T-helper 22 cell (primary cell): ENCODE measurements at places on chromosomes 5 and 9.
A peak's percentile ranks its signal among the peaks of the same experiment; 100 is the strongest.

- DNase-seq: no peak
Observed at GRCh38 chr9:69190863-69191181, 16.7 kb downstream of the TJP2 start.

GRCh38 chr5:135371622-135372232 is 27.3 kb downstream of the MACROH2A1 start:
- no peak for DNase-seq

GRCh38 chr5:76850543-76851145 is 830 bp downstream of the S100Z start:
- no peak for DNase-seq

DNA sequence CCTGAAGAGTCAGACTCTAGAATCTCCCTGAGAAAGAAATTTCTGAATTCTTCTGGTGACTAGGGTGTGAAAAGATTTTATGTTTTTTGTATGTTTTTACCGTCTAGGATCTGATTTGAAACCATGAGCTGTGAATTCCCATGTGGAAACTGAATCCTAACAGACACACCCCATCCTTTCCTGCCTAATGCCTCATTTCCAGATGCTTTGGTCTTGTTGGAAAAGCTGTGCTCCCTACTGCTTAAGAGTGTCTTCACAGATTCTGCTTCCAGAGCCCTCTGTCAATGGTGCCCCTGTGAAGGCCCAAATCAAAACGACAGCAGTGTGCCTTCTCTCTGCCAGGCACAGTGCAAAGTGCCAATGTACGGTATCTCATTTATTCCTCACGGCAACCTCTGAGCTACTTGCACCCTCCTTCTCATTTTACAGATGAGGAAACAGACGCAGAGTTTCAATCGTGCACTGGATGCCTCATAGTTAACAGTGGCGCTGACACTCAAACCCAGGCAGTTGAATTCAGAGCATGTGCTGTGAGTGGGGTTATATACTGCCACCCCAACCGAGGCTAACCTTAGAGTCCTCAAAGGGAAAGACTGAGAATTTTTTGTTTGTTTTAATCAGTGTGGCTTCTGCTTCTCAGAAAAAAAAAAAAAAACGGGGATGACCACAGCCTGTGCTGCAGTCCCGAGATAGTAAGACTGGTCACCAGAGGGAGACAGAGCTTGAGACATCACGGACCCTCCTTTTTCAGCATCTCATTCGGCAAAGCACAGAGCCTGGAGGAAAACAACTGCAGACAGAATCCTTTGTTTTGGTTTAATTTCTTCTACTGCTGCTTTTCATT is 188.4 kb downstream of the SNCAIP start:
- DNase-seq: no peak

DNA sequence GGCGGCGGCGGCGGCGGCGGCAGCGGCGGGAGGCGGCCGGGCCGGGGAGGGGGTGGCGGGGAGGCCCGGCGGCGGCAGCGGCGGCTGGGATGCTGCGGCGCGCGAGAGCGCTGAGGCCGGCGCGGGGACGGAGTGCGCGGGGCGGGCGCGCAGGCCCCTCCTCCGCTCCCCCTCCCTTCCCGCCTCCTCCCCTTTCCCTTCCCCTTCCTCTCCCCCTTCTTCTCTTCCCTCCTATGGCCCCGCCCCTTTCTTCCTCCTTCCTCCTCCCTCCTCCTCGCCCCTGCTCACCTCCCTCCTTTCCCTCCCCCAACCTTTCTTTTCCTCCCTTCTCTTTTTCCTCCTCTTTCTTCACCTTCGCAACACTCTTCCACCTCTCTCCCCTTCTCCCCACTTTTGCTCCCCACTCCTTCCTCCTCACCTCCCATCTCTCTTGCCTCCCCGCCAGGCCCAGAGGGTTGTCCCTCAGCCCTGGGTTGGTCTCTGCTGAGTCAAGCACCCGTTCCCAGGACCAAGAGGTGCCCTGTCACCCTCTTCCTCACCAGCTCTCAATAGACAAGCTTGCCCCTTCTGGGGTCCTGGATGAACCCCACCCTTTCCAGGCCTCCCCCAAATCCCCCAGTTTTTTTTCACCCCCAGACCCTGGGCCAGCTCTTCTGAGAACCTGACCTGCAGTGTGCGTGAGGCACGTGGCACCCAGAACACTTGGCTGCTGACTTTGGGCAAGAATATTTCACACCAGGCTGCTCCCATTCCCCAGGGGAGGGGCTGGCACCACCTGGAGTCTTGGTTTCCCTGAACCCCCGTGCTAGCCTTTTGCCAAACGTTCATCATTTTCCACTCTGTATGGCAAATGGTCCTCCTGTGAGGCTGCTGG is at the start of gene SEMA4D:
Gene SEMA4D (minus strand): TSS at position 136 of the 874 bp plus-strand sequence. CDS start 92,657 bp downstream, outside the sequence.
- DNase-seq: peak; percentile 54

GRCh38 chr5:53126521-53126920 is 17.0 kb upstream of the MOCS2 start:
- DNase-seq: no peak
